GM10248 (cell line): ENCODE measurements at places on chromosomes 16 and 17.

- DNase-seq, result peak; percentile 79
Measured at GRCh38 chr17:82228278-82228841, 482 bp upstream of the SLC16A3 start.

GRCh38 chr17:11668618-11669017 lies 70.3 kb downstream of the DNAH9 start:
- DNase-seq, result no peak

DNA sequence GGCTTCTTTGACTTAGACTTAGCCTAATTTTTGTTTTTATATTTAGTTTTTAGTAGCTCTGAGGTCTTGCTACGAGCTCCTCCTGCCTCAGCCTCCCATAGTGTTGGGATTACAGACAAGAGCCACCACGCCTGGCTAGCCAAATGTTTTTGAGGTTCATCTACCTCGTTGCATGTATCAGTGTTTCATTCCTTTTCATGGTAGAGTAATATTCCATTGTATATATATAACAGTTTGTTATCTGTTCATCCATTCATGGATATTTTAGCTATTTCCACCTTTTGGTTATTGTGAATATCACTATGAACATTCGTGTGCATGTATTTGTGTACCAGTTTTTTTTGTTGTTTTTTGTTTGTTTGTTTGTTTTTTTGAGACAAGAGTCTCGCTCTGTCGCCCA lies 12.2 kb downstream of the NOL11 start:
- no peak for DNase-seq

DNA sequence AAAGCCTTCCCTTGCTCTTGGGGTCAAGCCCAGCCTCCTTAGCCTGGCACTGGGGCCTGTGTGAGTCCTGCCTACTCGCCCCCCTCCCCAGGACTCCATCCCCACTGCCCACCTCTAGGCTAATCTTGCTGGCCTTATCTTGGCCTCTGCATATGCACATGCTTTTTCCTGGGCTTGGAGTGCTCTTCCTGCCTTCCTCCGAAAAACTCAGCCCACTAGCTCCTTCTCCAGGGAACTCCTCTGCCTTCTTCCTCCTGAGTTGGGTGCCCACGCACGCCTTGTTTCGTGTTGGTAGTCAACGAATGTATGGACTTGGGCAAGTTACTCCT lies 16.5 kb downstream of the TBX2 start:
- DNase-seq, result no peak

GRCh38 chr17:82593590-82594087 lies 54.6 kb downstream of the WDR45B start:
- DNase-seq, result no peak

DNA sequence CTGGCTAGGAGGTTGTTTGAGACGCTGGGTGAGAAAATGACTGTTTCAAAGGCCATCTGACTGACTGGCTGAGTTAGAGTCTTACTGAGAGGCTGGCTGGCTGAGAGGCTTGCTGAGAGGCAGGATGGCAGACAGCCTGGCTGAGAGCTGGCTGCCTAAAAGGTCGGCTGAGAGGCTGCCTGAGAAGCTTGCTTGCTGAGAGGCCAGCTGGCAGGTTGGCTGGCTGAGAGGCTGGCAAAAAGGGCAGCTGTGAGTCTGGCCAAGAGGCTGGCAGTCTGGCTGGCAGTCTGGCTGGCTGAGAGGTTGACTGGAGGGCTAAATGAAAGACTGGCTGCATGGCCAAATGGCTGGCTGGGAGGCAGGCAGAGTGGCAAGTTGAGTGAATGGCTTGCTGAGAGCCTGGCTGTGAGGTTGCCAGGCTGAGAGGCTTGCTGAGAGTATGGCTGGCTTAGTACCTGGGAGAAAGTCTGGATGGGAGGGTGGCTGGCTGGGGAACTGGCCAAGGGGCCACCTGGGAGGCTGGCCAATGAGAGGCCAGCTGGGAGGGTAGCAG lies 35.3 kb upstream of the ACSM2B start:
- no peak for DNase-seq

GRCh38 chr17:76510831-76511244 lies 9.6 kb upstream of the RHBDF2 start:
- no peak for DNase-seq

DNA sequence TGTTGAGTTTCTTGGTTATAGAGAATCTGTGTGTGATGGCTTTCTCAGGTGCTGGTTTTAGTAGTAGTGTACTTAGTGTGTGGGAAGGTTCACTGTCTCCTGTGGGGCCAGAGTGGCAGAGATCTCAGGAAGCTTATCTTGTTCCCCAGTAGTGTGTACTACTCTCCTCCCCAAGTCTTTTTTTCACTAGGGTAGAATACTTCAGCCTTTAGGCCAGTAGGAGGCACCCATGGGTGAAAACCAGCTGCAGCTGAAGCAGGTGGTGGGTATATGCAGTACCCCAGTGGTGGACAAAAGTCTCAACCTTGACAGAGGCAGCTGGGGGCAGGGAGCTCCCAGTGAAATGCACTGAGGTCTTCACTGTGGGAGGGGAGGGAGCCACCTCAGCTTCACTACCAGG lies 109.9 kb downstream of the PHKB start:
- no peak for DNase-seq

DNA sequence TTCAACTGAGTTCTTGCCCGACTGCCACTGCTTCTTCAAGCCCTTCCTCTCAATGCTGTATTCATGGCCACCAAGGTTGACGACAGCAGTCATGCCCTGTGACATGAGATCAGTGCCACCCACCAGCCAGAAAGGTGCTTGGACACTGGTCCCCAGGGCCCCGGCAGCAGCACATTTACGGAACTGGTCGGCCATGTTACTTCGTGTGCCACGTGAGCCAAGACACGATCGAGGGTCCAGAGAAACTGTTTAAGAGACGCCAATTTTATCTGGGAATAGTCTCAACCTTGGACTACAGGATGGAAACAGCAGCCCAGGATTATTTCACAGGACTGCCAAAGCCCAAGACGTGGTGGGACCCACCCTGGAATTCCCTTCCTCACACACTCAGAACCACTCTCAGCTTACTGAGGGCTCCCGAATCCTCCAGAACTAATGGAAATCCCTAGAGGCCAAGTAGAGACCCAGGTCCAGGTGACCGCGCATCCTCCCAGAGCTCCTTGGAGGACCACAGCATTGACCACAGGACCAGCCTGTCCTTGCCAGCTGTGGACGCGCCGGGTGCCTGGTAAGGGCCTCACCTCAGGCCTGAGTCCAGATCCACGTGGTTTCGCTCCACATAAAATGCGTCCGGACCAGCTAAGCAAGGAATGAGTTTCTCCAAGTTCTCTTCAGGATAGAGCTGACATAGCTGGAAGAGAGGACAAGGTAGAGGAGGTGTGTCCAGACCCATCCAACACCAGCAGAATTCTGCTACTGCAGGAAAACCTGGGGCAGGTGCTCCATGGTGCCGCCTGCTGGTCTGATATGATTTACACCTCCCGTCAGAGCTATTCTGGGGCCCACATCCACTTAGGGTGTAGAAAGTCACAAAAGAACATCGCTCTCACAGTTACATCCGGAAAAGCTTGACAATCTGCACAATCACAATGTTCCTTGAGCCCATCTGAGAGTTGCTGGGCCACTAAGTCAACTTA lies 28.2 kb downstream of the MAP1LC3B start:
- no peak for DNase-seq

- DNase-seq, result no peak
Measured at GRCh38 chr16:2022723-2023091, 3.1 kb downstream of the NPW start.

DNA sequence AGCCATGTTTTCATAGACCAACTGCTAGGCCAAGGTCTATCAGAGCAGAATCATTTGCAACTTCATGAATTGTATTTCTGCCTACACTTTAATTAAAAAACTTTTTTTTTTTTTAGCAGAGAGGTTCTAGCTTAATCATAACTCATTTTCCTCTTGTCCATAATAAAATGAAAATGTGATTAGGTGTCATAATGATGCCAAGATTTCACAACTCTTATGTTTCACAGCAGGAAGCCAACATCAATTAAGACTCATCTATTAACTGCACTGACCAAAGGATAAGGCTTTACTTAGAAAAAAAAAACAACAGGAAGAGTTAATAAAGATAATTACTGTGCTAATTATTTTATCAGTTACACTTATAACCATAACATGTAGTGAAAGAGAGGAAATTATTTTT lies 18.9 kb upstream of the RNF43 start:
- DNase-seq, result no peak

DNA sequence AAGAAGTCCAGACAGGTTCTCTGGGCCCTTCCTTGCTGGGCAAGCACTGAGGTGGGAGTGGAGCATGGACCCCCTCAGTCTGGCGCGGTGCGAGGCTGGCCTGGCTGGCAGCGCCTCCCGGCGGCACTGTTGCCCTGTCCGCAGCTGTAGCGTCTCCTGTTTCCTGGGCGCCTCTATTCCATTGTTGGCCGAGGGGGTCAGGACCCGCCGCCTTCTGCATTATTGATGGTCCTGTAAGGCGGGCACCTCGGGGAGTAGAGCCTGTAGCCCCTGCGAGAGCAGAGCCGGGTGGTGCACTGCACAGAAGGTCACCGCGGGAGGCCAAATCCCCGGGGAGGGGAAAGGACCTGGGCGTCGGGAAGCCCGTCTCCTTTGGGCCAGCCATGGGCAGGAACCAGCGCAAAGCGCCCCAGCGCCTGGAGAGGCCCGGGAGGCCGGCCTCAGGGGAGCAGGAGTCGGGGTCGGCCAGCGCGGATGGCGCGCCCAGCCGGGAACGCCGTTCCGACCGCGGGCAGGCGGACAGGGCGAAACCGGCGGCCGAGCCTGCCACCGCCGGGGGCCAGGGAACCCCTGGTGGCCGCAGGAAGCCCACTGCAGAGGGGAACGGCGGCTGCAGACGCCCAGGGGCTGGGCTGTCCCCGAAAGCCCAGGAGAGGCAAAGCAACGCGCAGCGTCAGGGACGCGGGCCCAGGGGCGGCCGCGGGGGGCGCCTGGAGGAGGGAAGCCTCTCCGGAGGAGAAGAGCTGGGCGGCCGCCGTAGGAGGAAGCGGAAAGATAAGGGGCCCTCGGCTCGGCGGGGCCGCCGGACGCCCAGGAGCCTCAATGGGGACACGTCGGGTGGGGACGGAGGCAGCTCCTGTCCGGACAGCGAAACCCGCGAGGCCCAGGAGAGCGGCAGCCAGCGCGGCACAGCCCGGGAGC lies at the start of gene MYO15B:
MYO15B (plus strand) TSS at position 126 of the 921 bp plus-strand sequence; CDS start at position 384, 258 bp downstream.
- no peak for DNase-seq

- DNase-seq, result peak; percentile 35
Measured at GRCh38 chr16:9099131-9099625, 7.7 kb downstream of the HAPSTR1 start.

DNA sequence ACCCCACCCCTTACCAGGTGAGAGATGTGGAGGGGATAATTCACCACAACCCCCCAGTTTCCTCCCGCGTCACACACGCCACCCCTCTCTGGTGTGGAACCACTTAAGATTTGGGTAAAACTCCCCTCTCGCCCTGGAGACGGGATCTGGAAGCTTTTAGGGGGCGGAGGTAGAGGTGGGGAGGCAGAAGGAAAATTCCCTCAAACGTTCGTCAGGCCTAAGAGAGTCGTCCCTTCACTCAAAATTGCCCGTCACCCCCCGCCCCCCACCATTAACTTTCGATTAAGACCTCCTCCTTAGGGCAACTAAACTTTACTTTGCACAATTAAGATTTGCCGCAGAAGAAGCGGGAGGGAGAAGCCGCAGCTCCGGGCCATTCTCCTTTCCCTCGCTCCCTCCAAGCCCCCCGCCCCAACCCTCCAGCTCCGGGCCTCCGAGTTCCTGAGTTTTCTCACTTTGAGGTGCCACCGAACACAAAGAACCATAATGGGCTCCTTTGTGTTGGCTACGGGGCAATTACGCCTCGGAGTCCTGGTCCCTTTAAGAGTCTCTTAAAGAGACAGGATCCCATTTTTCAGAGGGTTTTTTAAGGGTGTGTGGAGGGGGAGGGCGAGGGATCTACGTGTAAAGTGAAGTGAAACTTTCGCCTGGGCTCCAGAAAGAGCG lies 985 bp upstream of the FZD2 start:
- peak; percentile 78 for DNase-seq

GRCh38 chr16:10971560-10971961 lies 27.2 kb downstream of the CLEC16A start:
- peak; percentile 48 for DNase-seq

GRCh38 chr16:27762441-27762840 lies 212.5 kb downstream of the KATNIP start:
- no peak for DNase-seq

GRCh38 chr17:81513753-81514488 lies 1.3 kb upstream of the ACTG1 start:
- DNase-seq, result no peak

GRCh38 chr16:22386976-22387375 lies 12.6 kb upstream of the CDR2 start:
- no peak for DNase-seq

- DNase-seq, result no peak
Measured at GRCh38 chr17:6599364-6599763, 41.1 kb downstream of the KIAA0753 start.

DNA sequence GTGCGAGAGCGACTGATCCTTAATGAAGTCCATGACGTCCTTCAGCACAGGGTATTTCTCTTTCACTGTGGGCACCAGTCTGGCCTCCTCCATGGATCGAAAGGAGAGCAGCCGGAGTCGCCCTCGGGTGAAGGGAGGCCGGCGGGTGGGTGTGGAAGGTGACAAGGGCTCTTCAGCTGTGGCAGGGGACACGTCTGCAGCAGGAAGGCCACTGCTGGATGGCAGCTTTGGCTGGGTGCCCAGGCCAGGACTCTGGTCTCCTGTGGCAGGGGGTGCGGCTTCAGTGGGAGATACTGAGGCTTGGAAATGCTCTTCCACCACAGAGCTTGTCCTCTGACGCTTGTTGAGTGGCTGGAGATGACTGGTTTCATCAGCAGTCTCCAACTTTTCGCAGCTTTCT lies 78.5 kb downstream of the ZZEF1 start:
- DNase-seq, result no peak

DNA sequence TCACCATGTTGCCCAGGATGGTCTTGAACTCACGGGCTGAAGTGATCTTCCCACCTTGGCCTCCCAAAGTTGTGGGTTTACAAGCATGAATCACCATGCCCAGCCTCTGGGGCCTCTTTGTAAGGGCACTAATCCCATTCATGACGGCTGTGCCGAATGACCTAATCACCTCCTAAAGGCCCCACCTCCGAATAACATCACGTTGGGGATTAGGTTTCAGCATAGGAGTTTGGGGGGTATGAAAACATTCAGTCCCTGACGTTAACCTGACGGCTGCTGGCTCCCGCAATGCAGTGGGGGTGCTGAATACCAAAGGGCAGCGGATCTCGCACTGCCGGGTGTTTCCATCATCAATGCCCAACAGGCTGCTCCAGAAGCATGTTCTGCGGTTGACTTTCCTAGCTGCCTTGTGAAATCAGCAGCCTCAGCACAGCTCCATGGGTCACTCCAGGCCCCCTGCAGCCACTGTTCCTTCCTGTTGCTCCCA lies 120.8 kb upstream of the SEC14L1 start:
- DNase-seq, result no peak

GRCh38 chr17:36188891-36189306 lies 7.7 kb downstream of the CCL3L1 start:
- no peak for DNase-seq

DNA sequence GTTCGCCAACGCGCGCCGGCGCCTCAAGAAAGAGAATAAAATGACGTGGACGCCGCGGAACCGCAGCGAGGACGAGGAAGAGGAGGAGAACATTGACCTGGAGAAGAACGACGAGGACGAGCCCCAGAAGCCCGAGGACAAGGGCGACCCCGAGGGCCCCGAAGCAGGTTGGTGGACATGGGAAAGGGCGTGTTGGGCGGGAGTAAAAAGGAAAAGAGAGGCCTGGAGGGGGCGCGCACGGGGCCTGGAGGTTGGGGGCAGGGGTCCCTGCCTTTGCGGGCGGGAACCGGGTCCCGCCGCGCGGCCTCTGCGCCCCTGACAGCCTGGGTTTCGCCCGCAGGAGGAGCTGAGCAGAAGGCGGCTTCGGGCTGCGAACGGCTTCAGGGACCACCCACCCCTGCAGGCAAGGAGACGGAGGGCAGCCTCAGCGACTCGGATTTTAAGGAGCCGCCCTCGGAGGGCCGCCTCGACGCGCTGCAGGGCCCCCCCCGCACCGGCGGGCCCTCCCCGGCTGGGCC lies 2.1 kb downstream of the IRX5 start:
- no peak for DNase-seq
